ENCODE measurements at places on chromosomes 5 and 9.

DNA sequence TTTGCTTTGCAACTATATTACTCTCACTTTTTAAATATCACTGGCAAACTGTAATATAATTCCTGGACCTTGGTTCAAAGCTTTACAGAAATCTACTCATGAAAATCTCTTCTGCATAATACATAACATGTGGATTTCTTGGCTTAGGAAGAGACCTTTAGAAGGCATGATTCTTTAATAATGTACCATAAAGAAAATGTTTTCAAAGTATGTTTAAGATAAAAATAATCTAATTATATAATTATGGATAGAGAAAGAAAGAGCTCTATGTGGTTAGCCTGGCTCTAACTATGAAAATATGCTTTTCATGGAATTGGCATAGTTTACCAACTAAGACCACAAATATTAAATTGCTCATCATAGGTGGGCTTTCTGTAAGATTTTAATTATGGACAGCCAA, 817.8 kb downstream of the TLE1 start:
- no peak for DNase-seq

DNA sequence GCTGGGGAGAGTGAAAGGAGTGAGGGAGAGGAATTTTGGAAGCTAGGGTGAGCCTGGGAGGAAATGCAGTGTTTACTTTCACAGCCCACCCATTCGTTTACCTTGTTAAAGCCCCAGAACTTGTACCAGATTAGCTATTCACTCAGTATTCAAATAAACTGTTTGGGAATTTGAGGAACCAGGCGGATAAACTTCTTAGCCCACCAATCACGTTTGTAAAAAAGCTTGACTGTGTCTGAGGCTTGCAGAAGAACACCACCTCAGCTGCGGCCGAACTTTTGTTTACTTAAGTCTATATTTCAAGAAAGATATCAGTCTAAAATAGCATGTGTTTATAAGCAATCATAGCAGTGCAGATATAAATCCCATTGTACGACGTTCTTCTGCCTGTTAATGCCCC, 5.2 kb upstream of the TLE1 start:
- DNase-seq, result no peak

DNA sequence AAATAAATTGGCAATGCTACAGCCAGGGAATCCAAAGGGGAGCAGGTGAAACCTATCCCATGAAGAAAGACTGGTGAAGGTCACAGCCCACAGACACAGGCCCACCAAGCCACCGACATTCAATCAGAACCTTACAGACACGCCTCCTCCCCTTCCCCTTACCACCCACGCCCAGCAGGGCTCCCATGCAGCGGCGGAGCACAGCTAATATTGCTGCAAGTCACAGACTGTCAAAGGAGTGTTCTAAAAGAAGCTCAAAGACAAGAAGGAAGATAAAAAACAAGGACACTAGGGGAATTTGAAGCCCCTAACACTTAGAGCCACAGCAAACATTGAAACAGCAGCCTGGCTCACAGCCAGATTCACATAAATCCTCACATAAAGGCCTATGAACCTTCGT, 91.2 kb downstream of the MED10 start:
- no peak for DNase-seq

- no peak for DNase-seq
These were observed 32.0 kb downstream of the SAR1B start for GRCh38 chr5:134600600-134600999.

- DNase-seq, result no peak
These were observed 133.9 kb downstream of the MUSK start for GRCh38 chr9:110802416-110803035.

DNA sequence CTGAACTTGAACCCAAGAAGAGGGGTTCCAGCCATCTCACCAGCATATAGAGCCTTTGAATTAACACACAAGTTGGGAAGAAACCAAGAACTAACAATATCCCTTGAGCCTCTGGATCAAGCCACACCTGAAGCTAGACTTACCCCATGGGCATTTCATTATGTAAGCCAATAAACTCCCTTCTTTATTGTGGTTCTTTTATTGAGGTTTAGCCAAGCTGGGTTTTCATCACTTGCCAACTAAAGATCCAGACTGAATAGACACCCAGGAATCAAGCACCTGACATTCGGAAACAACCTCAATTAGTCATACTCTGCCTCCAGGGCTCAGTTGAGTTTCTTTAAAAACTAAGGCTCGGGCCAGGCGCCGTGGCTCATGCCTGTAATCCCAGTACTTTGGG, 226.7 kb downstream of the AGTPBP1 start:
- no peak for DNase-seq

- DNase-seq, result no peak
These were observed 308.1 kb downstream of the LRRC70 start for GRCh38 chr5:62886603-62887315.

- no peak for DNase-seq
These were observed 296.7 kb upstream of the PANK3 start for GRCh38 chr5:168875832-168876231.

DNA sequence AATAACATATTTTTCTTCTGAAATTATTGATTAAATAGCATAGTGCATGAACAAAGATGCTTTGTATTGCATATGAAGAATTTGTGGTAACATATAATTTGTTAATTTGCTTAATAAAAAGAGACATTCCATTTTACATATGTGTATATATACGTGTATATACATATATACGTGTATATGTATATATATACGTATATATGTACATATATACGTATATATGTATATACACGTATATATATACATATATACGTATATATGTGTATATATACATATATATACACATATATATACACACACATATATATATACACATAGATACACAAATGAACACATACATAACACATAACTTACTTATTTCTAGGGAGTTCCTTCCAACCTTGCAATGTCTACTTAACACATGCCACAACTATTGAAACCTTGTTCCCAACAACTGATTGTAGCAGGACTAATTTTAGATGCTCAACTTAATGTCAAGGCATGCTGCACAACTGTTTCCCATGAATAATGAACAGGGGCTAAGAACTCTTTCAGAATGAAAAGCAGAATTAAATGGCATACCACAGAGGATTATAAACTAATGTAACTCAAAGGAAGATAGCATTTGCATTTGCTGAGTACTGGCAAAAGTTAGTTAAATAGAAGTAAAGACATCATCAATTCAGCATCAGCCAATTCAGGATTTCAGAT, 17.4 kb downstream of the KIF24 start:
- no peak for DNase-seq

GRCh38 chr5:113615708-113616107, 102.2 kb downstream of the YTHDC2 start:
- DNase-seq, result no peak

DNA sequence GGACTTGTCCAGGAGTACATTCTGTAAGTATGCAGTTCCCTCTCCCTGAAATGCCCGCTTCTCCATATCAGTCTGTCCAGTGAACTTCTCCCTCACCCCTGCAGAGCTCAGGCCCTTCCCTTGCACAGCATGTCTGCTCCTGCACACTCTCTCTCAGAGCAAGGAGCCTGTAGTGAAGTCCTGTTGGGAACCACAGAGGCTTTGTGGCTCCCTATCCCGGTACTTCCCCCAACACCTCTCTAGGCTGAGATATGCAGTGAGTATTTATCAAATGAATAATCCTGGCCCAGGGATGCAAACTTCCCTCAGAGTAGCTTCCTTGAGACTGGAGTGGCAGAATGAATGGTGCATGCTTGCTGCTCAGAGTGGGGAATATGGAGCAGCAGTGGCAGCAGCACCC, 48.8 kb downstream of the POC5 start:
- no peak for DNase-seq

All from DMS79 (cell line).